ENCODE measurements at places on chromosomes 5 and 9.

DNA sequence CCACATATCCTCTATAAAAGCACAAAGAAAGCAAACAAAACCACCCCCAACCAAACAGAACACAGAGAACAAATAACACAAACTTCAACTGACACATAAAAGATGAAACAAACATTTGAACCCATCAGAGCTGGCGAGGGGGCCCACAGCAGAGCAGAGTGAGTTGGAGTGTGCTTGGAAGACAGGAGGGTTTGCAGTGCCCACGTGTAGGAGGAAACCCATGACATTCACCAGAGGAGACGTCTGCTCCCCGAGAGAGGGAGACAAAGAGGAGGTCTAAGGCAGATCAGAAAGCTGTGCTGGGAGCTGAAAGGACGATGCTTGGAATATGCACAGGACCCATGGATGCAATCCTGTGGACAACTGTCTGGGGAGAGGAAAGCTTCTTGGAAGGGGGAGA is 27.0 kb downstream of the MRPL36 start:
- no peak for DNase-seq

GRCh38 chr9:129609486-129610212 is 11.3 kb downstream of the C9orf50 start:
- DNase-seq, result no peak

GRCh38 chr5:140628711-140629110 is 4.3 kb downstream of the CD14 start:
- DNase-seq, result no peak

DNA sequence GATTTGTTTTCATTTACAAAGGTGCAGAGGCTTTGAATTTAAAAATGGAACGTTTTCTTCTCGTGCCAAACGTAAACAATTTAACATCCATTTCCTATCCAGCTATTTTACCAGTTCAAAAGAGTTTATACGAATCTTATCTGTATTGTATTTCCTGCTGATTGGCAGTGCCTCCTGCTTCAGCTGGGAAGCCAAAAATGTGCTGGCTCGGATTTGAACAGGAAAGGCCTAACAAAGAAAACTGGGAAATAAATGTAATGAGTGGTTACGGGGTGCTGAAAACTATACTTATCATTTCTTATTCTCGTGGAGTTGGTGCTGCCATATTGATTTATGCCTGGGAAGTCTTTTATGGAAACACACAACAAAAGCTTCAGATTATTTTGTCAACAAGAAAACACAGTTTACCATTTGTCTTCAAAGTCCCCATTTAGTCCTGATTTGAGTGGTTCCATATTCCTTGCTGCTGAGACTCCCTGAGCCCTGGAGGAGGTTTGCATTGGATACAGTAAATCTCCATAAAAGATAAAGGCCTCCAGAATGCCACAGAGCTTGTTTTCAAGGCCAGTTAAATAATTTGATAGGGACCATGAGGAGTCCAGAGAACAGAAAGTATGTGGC is 507.4 kb downstream of the RASEF start:
- no peak for DNase-seq

- DNase-seq, result no peak
Observed at GRCh38 chr9:124790301-124790700, 13.4 kb downstream of the OLFML2A start.

DNA sequence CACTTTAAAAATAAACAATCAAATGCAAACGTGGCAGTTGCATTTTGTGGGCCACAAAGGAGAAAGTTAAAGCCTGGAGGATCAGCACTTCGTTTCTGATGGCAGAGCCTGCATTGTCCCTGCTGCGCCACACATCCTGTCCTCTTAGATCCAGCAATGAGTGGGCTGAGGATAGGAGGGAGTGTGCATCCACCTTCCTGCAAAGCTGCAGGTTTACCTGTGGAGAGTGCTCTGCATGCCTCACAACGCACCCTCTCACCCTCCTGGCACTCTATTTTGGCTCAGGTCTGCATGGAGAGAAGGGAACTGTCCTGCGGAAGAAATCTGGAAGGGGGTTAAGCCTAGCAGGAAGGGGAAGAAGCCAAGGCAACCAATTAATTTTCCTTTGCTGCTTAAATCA is 212.2 kb upstream of the SLC24A2 start:
- DNase-seq, result no peak

DNA sequence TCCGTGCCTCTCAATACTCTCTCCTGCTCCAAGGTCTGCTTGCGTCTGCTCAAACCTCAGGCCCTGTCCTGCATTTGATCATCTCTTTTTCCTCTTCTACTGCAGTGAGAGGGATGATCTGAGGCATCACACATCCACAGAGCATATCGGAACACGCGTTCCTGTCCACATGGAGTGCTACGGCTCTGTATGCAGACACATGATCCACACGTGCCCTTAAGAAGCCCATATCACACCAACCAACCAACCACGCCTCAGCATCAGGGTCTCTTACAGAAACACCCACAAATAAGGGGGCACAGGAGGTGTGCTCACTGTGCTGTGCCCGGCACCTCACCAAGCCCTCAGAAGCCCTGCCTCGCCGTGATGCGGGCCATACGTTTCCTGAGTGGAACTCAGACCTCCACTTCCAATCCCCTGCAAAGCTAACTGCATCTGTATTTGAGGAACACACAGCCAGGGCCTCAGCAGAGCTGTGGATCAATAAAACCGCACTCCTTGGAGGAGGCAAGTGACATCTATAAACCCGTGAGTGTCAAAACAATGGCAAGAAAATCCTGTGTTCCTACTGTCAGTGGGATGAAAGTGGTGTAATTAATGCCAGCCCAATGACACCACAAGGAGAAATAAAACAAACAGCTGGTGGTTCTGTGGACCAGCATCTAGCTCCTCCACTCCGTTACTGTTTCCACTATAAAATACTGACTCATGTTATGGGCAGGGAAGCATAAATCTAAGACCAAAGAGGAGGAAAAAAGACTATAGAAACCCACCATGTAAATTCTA is 40.4 kb downstream of the AK8 start:
- no peak for DNase-seq

DNA sequence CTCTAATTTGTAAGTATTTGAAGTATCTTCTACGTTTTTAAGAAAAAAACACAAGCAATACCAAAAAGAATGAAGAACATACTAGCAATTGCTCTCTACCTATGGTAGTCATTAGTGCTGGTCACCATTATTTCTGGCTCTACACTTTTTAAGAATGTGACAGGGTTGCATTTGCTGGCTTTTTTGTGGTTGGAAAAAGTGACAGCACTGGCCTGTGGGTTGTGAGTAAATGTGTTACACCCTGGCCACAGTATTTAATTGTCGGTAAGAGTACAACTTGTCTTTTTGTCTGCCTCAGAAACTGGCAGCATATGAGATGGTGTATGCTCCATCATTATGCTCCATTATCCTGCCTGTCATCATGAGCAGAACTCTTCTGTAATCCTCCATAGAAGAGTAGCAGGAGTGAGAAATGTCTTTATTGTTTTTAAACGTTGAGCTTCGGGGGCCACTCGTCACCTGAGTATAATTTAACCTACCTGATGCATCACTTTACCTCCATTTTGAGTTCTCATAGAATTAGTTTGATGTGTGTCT is 449.8 kb downstream of the ISL1 start:
- no peak for DNase-seq

DNA sequence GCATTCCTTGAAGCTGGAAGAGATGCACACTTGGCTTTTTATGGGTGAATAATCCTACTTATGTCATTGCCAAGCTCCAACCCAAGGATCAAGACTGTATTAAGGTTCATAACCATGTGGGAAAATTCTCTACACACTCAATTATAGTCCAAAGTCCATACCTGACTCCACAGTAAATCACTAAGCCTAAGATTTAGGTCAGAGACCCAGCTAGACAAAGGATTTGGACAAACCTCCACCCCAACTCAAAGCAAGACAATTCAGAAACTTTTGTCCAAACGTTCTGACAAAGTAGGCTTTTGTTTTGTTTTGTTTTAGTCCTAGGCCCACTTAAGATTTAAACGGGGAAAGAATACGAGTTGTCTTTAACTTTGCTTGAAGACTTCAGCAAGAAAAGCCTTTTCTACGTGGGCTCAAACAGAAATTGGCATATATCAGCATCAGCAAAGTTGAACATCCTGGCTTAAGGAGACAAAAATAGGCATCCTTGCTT is 1.7 kb downstream of the MEGF9 start:
- DNase-seq, result no peak

GRCh38 chr5:52705720-52706119 is 82.0 kb upstream of the ITGA1 start:
- no peak for DNase-seq

GRCh38 chr5:149228618-149229297 is 42.9 kb upstream of the AFAP1L1 start:
- DNase-seq, result no peak

DNA sequence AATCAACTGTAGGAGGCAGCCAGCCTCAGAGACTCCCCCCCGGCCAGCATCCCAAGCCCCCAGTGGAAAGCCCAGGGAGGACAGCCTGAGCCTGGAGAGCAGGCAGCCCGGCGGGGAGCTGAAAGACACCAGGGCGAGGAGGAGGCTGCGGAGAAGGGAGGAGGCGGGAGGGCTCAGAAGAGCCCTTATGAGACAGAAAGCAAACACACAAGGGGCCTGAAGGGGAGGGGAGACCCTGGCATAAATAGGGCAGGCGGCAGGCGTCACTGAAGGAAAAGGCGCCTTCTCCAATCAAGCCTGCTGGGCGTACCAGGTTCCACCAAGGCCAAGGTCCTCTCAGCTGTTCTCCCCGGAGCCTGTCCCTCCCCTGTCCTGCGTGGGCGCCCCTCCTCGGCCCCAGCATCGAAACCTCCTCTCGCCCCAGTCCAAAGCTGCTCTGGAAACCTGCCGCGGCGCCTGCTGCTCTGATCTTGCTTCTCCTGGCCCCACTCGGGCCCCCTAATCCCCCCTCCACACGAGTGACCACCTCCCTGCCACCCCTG is 1.3 kb downstream of the SLC9A3 start:
- no peak for DNase-seq

GRCh38 chr5:168675883-168676408 is 96.8 kb upstream of the PANK3 start:
- no peak for DNase-seq

Measured in D721Med (cell line).